ENCODE measurements at places on chromosomes 5 and 9.
A peak's percentile ranks its signal among the peaks of the same experiment; 100 is the strongest.

DNA sequence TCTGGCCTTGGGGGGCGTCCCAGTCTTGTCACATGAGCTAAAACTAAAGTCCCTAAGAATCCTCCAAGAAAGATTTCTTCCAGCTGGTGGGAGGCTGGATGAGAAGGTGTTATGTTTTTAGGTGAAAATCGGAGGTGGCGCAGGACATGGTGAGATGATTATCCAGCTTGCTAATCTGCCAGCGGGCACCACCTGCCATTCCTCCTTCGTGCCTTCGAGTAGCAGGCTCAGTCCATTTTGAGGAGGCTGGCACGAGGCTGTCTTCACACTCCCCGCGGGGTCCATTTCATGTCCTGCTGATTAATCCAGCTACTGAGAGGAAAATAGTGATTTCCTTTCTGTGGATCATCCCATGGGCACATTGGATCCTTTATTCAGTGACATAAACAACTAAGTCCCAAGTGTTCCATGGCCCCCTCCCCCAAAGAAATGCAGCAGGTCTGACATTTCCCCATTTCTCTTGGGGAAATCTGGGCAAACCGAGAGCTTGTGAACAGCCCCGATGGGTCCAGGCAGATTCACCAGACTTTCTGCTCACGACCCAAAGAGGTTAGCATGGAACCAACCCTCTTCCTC lies 38.2 kb upstream of the EXOC3 start:
- no peak for DNase-seq

DNA sequence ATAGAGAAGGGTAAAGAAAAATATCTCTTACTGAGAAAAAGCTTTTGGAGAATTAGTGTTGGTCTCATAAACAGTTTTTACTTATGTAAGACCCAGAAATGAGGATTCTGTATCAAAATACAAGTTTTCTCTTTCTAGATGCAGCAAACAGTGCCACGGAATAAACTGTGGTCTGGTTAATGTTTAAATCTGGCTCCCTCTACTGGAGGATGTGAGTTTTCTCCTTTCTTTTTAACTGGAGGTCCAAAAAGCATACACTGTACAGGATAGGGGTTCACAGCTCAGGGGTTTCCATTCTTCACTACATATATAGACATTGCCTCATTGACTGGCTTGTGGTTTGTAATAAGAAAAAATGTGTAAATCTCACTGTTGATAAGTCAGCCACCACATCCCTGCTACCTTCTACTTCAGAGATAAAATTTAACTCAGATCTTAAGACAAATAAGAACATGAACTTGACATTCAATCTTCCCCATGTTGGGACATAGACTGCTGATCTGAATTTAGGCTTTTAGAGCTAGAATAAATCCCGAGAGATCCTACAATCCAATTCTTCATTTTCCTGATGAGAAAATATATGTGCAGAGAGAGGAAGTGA lies 98.9 kb downstream of the CFAP95 start:
- peak; percentile 44 for DNase-seq

DNA sequence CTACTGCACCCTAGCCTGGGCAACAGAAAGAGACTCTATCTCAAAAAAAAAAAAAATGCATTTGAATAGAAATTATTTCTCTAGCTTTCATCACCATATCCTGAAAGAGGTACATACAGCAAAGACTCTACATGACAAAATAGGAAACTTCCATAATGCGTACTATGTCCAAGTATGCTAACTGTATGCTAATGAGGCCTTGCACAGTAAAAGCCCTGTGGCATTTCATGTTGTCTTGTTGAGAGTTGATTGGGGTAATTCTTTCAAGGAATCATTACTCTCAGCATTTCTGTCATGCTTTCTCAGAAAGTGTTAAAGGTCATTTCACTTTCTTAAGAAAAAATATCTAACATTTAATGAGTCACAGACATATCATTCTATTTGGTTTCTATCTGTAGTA lies 393.4 kb downstream of the CTNND2 start:
- DNase-seq = no peak

DNA sequence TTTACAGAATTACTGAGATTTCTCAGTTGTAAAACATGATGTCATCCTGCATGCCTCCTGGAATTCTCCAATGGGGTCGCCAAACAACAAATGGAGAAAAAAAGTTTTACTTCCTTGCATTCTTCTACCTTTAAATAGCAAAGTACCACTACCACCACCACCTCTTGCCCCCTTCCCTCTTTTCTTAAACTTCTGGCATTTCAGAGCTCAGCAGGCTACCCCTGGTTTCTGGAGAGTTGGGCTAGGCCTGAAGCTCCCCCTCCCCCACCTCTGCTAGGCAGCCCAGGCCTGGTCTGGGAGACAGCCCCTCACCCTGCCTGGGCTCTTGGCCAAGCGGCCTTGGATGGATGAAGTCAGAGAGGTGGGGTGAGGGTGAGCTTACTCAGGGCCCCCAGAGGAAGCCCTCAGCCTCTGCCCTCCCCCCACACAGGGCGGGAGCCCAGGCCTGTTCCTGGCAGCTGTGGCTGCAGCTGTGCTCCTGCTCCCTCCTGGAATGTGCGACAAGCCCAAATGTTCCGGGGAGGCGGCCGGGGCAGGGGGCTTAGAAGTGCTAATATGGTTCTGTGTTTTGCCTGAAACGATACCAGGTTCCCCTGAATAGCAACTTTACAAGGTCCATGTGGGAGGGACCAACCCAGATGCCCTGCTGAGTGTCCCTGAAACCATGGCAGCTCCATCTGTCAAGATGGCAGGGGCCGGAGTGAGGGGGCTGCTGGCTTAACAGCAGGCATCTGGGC lies 6.0 kb upstream of the CCIN start:
- DNase-seq = peak; percentile 94

GRCh38 chr5:32074401-32074800 lies 99.7 kb downstream of the GOLPH3 start:
- DNase-seq = no peak

DNA sequence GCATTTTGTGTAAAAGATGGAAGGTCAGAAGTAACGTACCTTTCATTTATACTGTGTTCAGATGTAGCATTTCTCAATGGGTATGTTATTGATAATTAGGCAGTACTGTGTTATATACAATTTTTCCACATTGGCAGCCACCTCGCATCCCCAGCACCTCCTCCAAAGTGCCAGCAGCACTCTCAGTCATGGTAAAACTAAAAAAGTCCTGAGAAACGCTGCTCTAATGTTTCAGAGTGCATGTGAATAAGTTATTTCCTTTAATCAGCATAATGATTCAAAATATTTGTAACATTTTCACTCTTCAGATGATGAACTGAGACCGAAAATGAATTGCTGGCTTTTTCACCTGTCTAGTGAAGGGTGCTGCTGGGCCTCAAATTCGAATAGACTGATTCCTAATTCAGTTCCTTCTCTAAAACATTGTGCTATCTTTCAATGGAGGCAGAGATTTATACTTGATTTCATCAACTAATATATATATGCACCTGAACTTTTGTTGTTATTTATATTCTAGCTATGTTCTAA lies 79.9 kb upstream of the ANKRD55 start:
- DNase-seq = no peak

DNA sequence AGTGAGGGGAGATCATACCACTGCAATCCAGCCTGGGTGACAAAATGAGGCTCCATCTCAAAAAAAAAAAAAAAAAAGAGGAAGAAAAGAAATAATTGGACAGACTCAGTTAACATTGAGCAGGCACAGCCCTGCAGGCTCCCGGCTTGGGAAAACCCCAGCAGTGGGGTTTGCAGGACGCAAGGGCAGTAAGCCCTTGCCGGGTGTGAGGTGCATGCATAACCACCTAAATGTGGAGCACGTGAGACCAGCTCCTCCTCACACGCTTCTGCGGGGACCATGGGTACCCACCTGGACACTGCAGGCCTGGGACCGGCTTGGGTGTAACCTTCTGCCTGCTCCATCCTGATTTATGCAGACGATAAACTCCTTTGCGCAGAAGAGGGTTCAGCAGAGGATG lies 4.8 kb upstream of the SLC6A18 start:
- DNase-seq = no peak

GRCh38 chr9:126915281-126915816 lies 767 bp downstream of the RALGPS1 start:
- DNase-seq = no peak

Data from muscle of arm (tissue), 14 donors.